ENCODE measurements at places on chromosomes 1 and 21. TPM values are rescaled to one million over a fixed set of nuclear protein-coding genes. Genes with fewer than 3 reads are reported as not detected.

Gene SHCBP1L
- not detected for total RNA-seq

Gene C1orf115
- total RNA-seq, result 1.1 TPM

Gene PIGP
- total RNA-seq, result 13.4 TPM

Gene PHACTR4
- total RNA-seq, result 20.5 TPM

Gene TRABD2B
- total RNA-seq, result 0.33 TPM

Gene BNIPL
- not detected for total RNA-seq

Gene GSTM5
- total RNA-seq, result not detected

Gene RBM11
- 2.0 TPM for total RNA-seq

Gene USH2A
- total RNA-seq, result under 0.01 TPM

Gene GABPA
- total RNA-seq, result 8.4 TPM

Gene RAB3B
- 64.4 TPM for total RNA-seq

Gene DCST2
- 0.13 TPM for total RNA-seq

Gene CYP4B1
- not detected for total RNA-seq

Gene PTPN22
- total RNA-seq, result 0.33 TPM

Gene S100A8
- total RNA-seq, result not detected

Gene HHAT
- 18.3 TPM for total RNA-seq

Gene AMY1A
- not detected for total RNA-seq

Gene SLC6A17
- under 0.01 TPM for total RNA-seq

Gene LRRC3
- 2.9 TPM for total RNA-seq

Gene CCT8
- 120 TPM for total RNA-seq

Gene SEMA4A
- total RNA-seq, result 2.4 TPM

Gene HAO2
- not detected for total RNA-seq

Gene GPA33
- 0.13 TPM for total RNA-seq

Gene NUDT4B
- 15.6 TPM for total RNA-seq

Gene IQGAP3
- 71.4 TPM for total RNA-seq

Gene PRMT6
- 21.3 TPM for total RNA-seq

Gene DIPK1A
- total RNA-seq, result 1.0 TPM

Gene HMGCL
- 24.8 TPM for total RNA-seq

Gene SEMA6C
- total RNA-seq, result 5.4 TPM

Gene GBP5
- not detected for total RNA-seq

Gene DYRK3
- 7.1 TPM for total RNA-seq

Gene TACSTD2
- 13.9 TPM for total RNA-seq

Gene ST6GALNAC5
- 5.6 TPM for total RNA-seq

Gene OXCT2
- total RNA-seq, result 1.9 TPM

Gene RNU1-3
- under 0.01 TPM for total RNA-seq

Data from mesangial cell (primary cell).